Putamen (tissue), 1 donor: ENCODE measurements at places on chromosomes 5 and 9.
A peak's percentile ranks its signal among the peaks of the same experiment; 100 is the strongest.

- DNase-seq = no peak
Observed at GRCh38 chr5:127754259-127754658, 51.1 kb downstream of the CCDC192 start.

GRCh38 chr5:123036391-123037103 lies at the start of gene PPIC:
Gene PPIC (minus strand): TSS chr5:123036725. CDS start chr5:123036625, 100 bp downstream.
- peak; percentile 30 for DNase-seq

DNA sequence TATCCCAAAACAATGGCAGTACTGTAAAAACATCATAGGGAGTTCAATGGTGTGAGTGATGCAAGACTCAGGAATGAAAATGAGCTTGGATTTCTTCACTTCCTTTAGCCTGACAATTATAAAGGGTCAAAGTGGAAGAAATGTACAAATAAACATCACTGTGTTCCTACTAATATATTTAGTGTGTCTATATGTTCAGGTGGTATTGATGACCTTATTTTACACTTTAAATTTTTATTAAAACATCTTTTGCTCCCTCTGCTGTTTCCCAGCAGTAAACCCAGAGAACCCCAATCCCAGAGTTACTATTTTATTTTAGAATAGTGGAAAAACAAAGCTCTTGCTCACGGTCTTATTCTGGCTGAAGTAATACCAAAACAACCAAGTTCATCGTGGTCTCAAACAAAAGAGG lies 2.0 kb downstream of the LOX start:
- no peak for DNase-seq

DNA sequence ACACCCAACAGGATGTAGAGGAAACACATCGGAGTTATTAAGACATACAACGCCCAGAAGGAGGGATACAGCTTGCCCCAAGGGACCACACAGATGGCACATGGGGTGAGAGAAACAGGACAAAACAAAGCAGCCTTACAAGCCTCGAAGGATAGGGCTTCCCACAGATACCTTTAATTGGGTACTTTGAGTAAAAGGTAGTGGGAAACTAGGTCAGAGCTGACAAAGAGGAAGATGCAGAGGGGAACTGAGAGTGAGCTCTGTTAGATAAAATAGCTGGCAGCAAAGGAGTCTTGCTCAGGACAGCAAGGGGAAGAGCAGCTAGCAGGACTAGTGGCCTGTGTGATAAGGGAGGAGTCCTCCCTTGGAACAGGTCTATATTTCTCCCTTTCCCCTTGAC lies 48.2 kb downstream of the OTP start:
- no peak for DNase-seq

GRCh38 chr5:125056671-125057485 lies 310.4 kb upstream of the ZNF608 start:
- DNase-seq = no peak

- peak; percentile 85 for DNase-seq
Observed at GRCh38 chr9:126842977-126843799, 17.3 kb upstream of the ZBTB34 start.

DNA sequence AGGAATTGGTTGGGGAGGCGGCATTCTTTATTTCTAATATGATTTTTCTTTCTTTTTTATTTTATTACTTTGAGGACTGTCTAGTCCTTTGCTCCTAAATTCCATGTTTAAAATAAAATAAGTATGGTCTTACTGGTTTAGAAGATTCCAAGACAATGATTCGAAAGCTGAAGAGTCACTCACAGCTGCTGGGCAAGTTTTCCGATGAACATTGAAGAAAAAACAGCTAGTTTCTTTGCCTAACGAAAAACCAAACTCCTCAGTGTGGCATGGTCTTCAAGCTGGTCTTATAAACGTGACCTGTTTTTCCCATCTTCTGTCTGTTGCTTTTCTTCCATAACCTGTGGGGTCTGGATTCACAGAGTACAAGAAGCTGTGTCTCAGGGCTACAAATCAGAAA lies 25.1 kb downstream of the ZNF474 start:
- no peak for DNase-seq

DNA sequence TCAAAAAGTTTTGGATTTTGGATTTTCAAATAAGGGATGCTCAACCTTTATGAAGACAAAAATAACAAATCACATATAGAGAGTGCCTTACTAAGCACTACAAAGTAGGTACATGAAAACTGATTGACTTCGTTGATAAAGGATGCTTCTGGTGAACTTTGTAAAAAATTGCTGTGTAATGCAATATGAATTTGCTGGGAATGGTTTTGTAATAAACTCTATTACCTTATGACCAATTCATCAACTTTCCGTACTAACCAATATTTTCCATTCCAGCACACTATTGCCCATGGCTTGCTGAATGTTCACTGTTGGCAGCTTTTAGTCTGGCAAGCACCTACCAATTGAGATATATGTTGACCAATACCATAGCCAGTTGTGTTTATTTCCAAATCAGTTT lies 23.4 kb upstream of the ZNF474 start:
- no peak for DNase-seq

DNA sequence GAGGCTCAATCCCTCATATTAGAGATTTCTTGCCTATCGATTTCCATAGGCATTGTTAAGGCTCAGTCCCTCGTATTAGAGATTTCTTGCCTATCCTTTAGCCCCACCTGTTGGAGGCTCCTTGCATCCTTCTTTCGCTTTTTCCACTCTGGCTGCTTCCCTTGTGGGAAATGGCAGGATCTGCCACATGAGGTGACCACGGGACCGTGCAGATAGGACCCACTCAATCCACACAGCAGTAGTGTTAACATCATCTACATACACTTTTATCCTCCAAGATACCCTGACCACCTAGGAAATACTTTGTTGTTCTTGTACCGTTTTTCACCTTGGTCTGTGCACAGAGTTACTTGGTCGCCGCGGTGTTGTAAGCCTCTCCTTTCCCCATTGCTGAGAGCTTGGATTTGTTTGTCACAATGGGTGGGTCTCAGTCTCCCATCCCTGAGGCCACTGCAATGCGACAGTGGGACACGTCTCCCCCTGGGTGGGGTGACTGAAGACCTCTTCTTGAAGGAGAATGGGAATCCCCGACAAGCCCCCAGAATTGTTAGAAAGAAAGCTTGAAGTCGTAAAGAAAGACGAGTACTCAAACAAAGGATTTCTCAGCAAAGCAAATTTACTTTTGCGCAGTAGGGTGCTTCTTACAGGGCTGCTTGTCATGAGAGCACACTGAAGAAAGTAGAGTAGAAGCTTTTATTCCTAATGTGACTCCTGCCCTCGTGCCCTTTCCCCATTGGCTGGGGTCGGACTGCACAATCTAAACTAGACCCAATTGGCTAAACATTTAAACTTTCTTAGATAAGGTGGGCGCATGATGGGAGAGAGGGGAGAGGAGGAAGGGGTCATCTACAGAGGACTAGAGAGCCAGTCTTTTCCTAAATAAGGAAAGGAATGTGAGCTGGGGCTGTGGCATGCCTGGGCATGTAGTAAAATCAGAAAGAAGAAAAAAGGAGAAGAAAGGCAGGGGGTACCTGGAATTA lies 19.8 kb downstream of the IFT74 start:
- no peak for DNase-seq

GRCh38 chr5:35771839-35772238 lies 84.9 kb upstream of the IL7R start:
- DNase-seq = no peak

DNA sequence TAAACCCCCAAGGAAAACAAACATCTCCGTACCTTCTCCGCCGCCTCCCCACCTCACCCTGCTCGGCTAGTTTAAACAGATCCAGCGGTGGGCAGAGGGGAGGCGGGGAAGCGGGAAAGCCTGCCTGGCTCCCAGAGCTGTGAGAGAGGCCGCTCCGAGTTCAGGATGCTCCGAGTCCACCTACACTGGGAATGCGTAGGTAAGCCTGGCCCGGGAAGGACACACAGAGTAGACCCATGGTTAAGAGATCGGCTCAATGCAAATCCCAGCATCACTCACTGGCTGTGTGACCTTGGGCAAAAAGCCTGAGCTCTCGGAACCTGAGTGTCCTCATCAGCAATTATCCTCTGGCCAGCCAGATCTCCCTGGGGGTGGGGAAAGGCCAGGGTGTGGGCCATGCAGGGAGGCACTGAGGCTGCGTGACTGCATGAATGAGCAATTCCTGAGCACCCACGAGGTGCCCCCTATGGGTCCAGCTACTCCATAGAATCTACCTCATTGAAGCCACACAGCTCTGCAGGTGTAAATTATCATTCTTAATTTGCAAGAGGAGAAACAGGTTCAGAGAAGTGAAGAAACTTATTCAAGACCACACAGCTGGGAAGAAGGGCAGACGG lies 30.5 kb upstream of the LMX1B start:
- no peak for DNase-seq

DNA sequence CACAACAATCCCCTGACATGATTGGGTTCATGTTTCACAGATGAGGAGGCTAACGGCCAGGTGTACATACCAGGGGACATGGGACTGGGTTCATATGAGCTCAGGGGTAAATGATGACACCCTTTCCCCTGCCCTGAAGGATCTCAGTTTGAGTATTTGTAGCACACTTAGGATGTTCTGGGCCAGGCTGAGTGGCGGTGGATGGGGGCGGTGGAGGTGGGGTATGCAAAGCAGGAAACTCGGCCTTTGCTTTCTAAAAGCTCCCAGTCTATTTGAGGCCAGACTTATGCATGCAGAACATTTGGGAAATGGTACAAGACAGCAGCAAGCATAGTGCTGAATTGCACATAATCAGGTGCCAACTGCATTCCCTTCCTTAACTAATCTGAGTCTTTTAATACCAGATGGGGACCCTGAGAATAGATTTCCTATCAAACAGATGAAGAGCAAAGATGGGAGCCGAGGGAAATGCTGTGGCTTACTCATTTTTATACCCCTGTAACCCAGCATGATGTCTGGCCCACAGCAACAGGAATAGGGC lies 4.9 kb upstream of the KCNIP1 start:
- DNase-seq = no peak

DNA sequence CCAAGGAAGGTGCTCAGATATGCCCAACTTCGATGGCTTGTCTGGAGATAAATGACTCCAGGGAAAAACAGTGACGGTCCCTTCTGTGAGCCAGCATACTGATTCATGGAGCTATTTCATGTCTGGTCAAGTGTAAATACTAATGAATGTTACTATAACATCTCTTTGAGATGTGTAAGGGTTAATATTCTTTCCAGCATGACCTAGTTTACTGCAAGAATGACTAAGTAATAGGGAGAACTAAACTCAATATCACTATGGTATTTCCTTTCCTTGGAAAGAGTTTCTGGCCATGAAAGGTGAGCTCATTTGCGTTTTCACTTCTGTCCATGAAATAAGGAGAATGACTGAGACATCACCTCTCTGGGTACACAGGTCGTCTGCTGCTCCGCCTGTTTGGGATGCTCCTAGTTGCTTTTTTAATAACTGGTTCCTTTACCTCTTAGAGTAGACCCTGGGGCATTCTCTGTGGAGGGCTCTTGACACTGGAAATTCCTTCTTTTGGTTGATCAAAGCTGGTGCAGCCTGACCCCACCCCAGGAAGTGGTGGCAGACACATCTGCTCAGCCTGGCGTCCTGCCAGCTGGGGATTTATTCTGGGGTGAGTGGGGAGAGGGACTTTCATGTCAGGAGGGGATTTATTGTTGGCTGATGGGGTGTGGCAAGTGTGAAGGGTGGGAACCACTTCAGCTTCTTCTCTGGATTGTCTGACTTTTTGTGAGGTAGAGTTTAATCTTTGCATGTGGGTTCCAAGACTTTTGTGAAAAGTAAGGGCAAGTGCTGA lies 250.0 kb upstream of the MPDZ start:
- no peak for DNase-seq
